ENCODE measurements at places on chromosomes 16 and 17. TPM values are rescaled to one million over a fixed set of nuclear protein-coding genes. Genes with fewer than 3 reads are reported as not detected.

GRCh38 chr16:4637501-4638166 is 13.0 kb downstream of the MGRN1 start:
- DNase-seq: no peak

TNFRSF17 gene
- total RNA-seq: not detected

- no peak for DNase-seq
Measured at GRCh38 chr17:72388765-72389473, 268.1 kb downstream of the SOX9 start.

DNA sequence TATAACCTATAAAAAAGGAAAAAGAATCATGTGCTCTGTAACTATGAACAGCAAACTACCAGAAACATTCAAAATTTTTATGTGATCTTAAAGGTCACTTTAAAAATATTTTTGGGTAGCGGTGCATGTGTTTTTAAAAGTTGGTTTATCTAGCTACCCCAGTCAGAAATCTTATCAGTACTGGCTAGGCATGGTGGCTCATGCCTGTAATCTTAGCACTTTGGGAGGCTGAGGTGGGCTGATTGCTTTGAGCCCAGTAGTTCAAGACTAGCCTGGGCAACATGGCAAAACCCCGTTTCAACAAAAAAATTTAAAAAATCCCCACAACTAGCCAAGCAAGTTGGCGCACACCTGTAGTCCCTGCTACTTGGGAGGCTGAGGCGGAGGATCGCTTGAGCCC is 3.7 kb downstream of the CAPNS2 start:
- no peak for DNase-seq

SYNRG gene
- total RNA-seq: 12.0 TPM

SPIRE2 gene
- total RNA-seq: 1.2 TPM

DNA sequence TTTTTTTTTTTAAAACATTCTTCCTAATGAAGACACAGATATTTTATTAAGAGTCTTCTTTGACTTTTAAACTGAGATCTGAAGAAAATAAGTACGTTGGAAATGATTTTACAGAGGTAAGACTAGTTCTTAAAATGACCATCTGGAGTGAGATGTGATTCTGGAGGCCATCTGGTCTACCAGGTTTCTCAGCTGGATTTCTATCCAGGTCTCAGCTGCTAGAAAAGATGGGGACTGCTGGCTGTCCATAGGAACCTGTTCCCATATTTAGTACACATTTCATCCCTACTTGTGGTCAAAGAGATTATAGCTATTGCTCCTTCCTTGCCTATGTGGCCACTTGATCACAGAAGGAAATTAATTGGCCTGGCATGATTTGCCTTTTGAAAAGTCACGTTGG is 12.2 kb downstream of the PMFBP1 start:
- DNase-seq: no peak

RRN3 gene
- 37.0 TPM for total RNA-seq

DNA sequence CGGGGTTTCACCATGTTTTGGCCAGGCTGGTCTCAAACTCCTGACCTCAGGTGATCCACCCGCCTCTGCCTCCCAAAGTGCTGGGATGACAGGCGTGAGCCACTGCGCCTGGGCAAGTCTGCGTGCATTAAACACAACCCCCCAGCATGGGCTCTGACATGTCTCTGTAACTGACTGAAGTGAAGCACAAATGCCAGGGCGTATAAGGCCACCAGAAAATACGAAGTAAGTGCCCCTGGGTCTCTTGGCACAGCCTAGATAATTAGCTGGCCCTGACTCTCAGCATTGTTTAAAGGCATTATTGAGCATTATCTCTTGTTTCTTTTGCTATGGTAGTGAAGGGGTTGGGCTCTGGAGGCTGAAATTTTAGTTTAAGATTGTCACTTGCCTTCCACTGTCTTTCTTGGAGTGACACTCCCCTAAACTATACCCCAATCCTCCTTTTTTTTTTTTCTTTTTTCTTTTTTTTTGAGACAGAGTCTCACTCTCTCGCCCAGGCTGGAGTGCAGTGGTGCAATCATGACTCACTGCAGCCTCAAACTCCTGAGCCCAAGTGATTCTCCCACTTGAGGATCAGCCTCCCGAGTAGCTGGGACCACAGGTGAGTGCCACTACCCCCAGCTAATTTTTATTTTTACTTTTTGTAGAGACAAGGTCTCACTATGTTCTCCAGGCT is 8.2 kb upstream of the SEC14L1 start:
- DNase-seq: no peak

DNA sequence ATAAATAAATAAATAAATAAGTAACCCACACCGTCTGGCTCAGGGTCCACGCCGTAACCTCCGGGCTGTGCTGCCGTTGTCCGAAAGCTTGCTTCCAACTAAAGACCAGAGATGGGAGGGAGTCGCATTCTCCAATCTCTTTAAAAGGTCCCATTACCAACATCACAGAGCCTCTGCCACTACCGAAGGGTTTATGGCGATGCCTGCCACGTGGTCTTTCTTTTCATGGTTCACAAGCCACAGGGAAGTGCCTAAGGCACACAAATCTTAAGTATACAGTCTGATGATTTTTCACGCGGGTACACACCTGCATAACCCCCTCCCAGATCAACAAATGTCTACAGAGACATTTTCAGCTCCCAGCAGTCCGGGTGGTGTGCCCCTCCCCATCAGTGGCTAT is 1.4 kb downstream of the COTL1 start:
- DNase-seq: no peak

PIK3R5 gene
- total RNA-seq: not detected

GRCh38 chr16:1470481-1471251 is 4.2 kb downstream of the CLCN7 start:
- DNase-seq: no peak

KRTAP9-4 gene
- not detected for total RNA-seq

GRCh38 chr16:11560701-11561453 is 25.8 kb downstream of the LITAF start:
- DNase-seq: no peak

GRCh38 chr17:10198509-10199249 is at the start of gene GAS7:
TSS of gene GAS7 (minus strand) at chr17:10198606.
- no peak for DNase-seq

DNA sequence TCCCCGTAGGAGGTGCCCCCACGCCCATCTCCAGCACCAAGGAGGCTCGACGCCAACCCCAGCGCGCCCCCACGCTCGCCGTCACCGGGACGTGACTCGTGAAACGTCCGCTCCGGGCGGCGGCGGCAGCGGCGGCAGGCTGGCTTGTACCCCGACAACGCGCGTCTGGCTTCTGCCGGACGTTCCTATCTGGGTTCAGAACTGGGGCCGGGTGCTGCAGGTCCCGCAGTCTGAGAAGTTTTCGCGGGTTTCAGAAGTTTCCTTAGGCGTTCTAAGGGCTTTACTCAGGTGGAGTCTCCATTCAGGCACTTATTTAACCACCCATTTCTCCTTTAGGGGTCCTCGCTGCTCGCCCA is 672 bp upstream of the ALKBH5 start:
- peak; percentile 43 for DNase-seq

Measured in pulmonary artery endothelial cell (primary cell).